A549 treated with CORT108297 at 1 μM for 4 hours (cell line): ENCODE measurements at places on chromosomes 12 and 14. TPM values are rescaled to one million over a fixed set of nuclear protein-coding genes. Genes with fewer than 3 reads are reported as not detected.

Gene BDKRB2
- 1.9 to 3.3 TPM (median 2.9 TPM) in 5 replicates for total RNA-seq

Gene WBP11
- total RNA-seq = 41.8 to 55.8 TPM (median 45.6 TPM) in 5 replicates

Gene FAM181A
- total RNA-seq = not detected in 5 replicates

Gene ZC3H14
- 56.4 to 68.1 TPM (median 63.8 TPM) in 5 replicates for total RNA-seq

Gene SIX1
- 6.5 to 8.9 TPM (median 8.8 TPM) in 5 replicates for total RNA-seq

Gene GLIPR1
- total RNA-seq = 22.6 to 34.4 TPM (median 29.3 TPM) in 5 replicates

Gene BATF
- total RNA-seq = not detected in 5 replicates

Gene TMEM132C
- total RNA-seq = not detected in 5 replicates

Gene KRT79
- total RNA-seq = 0.05 to 0.14 TPM (median 0.09 TPM) in 4 of 5 replicates, not detected in the other

Gene STXBP6
- total RNA-seq = 1.4 to 2.2 TPM (median 1.9 TPM) in 5 replicates

Gene SLC25A47
- total RNA-seq = not detected in 5 replicates

Gene ZDHHC22
- total RNA-seq = 0.20 to 0.46 TPM (median 0.34 TPM) in 5 replicates

Gene FAM186B
- 0.08 to 0.16 TPM (median 0.12 TPM) in 5 replicates for total RNA-seq

Gene KCNK13
- total RNA-seq = 0.03 to 0.17 TPM (median 0.14 TPM) in 5 replicates

Gene DDIT3
- total RNA-seq = 29.1 to 35.1 TPM (median 30.6 TPM) in 5 replicates

Gene ANO4
- 0.03 to 0.05 TPM in 2 of 5 replicates, not detected in the others for total RNA-seq

Gene MRPS35
- 89.9 to 109 TPM (median 91.9 TPM) in 5 replicates for total RNA-seq

Gene CLEC9A
- not detected in 5 replicates for total RNA-seq

Gene AVPR1A
- total RNA-seq = 0.02 to 0.13 TPM (median 0.05 TPM) in 4 of 5 replicates, not detected in the other

Gene GLT8D2
- total RNA-seq = 0.25 to 0.35 TPM (median 0.28 TPM) in 5 replicates

Gene P2RX2
- total RNA-seq = not detected in 5 replicates

Gene TPH2
- 0.03 to 0.07 TPM in 2 of 5 replicates, not detected in the others for total RNA-seq

Gene KRT84
- not detected in 5 replicates for total RNA-seq

Gene GRIP1
- total RNA-seq = 2.2 to 5.4 TPM (median 3.5 TPM) in 5 replicates

Gene PSMA6
- 248 to 289 TPM (median 256 TPM) in 5 replicates for total RNA-seq
